ENCODE measurements at places on chromosomes 3 and 15. TPM values are rescaled to one million over a fixed set of nuclear protein-coding genes. Genes with fewer than 3 reads are reported as not detected.
A peak's percentile ranks its signal among the peaks of the same experiment; 100 is the strongest.

DNA sequence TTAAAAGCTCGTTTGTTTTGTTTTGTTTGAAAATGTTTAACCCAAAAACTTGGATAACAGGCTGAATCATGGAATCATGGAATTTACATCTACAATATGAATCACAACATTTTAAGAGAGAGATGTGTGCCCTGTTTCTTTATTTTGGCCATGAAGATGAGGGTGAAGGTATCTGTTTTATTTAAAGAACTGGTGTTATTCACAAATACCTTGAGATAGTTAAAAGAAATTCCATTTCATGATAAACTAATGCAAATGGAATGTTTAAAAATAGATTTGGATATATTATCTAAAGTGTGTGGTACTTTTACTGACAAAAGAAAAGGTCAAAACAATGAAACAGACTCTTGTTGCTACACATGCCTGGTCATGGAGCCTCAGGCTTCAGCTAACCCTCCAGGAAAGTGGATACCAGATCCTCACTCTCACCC is 486.0 kb upstream of the CFAP20DC start:
- no peak for DNase-seq

- peak; percentile 73 for DNase-seq
Observed at GRCh38 chr15:66566963-66567531, 1.2 kb upstream of the LCTL start.

Gene CHRM5
- polyA plus RNA-seq: 0.10 TPM

Gene TMCO5A
- not detected for polyA plus RNA-seq

- no peak for DNase-seq
Observed at GRCh38 chr3:77887611-77888010, 847.7 kb downstream of the ROBO2 start.

Gene TWF2
- polyA plus RNA-seq: 19.8 TPM

Measured in muscle of back (tissue), 13 donors.